ENCODE measurements at places on chromosomes 2 and 18.

GRCh38 chr2:171541202-171541887 lies 19.1 kb downstream of the CYBRD1 start:
- no peak for DNase-seq

DNA sequence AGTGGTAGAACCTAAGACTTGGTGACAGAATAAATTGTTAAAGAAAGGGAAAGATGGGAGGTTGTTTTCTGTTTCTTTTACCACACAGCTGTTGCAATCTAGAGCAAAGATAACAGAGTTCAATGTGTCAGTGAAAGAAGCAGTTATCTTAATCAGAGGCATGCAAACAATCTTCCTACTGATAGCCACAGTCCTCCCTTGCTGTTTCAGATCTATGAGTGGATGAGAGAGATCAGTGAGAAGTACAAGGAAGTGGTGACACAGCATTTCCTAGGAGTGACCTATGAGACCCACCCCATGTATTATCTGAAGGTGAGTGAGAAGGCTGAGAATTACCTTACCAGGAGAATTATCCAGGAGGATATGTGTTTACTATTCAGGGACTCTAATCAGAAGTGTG lies 15.9 kb downstream of the CPO start:
- DNase-seq = no peak

GRCh38 chr18:41464278-41464677 lies 490.8 kb upstream of the PIK3C3 start:
- DNase-seq = no peak

DNA sequence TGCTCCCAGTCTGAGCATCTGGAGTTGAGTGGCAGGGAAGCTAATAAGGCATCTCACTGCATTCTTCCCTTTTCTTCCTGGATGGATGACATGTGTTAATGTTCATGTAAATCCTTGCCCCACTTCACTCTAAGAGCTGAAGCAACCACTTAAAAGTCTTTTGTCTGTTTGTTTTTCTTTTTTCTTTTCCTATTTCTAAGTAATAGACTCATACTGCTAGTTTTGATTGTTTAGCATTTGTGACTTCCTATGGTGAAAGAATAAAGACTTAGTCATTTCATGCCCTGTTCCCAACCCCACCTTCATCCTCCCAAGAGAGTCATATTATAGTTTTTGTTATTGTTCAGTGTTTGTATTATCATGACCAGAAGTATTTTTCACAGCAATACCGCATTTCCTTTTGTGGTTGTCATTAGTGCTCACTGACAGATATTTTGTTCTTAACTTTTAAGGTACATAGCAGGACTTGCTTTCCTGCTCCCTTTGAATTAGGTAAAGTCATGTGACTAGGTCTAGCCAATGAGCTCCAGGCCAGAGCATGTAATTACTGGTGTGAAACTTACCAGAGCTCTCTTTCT lies 18.1 kb upstream of the SPP2 start:
- DNase-seq = no peak

DNA sequence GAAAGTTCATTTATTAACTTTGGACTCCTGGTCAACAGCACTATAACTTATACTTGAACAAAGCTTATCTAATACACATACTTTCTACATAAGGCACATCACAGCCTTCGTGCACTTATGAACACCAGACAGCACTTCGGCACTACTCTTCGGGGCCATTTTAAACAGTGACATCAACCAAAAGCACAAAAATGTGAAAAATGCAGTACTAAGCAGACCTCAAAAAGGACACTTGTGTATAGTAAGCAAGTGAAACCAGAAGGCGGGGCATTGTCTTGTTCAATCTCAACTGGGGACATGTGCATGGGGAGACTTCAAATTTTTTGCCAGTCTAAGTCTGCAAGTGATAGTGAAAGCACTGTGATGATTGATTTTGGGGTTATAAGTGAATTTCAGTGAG lies 163.0 kb downstream of the NCKAP5 start:
- no peak for DNase-seq

DNA sequence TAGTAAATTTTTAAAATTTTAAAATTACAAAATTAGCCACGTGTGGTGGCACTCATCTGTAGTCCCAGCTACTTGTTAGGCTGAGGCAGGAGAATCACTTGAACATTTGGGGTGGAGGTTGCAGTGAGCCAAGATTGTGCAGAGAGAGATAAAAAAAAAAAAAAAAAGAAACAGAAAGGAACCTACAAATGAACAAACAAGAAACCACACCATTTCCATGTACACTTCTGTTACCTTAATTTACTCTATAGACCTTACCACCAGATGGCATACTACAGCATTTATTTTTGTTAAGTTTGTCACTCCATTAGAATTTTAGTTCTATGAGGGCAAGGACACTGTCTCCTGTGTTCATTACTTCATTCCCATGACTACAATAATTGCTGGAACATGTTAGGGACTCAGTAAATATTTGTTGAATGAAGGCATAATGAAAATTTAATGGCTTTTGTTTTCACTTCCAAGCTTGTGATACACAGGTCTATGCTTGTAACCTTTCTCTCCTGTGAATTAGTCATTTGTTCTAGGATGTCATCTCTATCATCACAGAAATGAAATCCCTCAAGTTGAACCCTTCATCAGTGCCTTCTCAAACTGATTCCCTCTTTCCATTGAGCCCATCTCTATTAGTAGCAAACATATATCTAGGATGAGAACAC lies 76.0 kb downstream of the ARHGAP15 start:
- no peak for DNase-seq

- no peak for DNase-seq
Observed at GRCh38 chr2:88554189-88554588, 73.1 kb downstream of the EIF2AK3 start.

GRCh38 chr2:226813148-226813701 lies 13.6 kb upstream of the IRS1 start:
- no peak for DNase-seq

Data from right forelimb (tissue), 1 donor.